ENCODE measurements at places on chromosomes 11 and 22.

DNA sequence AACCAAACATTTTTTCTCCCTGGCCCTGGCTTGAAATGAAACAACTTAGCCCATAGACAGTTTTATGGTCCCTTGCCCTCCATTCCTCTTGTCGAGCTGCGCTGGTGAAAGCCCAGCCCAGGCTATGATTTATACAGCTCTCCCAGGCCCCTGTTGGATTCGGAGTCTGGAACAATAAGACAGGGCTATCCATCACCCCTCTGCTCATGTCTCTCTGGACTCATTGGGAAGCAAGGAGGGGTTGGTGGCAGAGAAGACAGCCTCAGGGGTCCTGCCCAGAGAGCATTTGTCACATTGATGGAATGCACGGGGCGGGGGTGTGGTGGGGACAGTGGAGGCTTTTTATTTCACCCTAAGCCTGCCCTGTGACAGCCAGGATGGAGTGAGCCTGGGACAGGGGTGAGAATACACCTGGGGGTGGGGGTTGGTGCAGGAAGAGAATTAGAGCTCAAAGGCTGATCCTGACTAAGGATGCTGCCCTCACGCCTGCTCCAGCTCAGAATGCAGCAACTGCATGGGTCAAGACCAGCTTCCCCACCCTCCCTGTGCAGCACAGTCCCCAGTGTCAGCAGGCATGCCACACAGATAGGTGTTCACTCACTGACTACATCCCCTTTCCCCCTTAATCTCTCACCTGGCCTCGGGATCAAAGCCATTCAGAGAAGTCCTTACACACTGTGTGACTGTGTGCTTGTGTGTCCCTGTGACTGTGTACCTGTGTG, 10.0 kb upstream of the PKNOX2 start:
- no peak for DNase-seq

DNA sequence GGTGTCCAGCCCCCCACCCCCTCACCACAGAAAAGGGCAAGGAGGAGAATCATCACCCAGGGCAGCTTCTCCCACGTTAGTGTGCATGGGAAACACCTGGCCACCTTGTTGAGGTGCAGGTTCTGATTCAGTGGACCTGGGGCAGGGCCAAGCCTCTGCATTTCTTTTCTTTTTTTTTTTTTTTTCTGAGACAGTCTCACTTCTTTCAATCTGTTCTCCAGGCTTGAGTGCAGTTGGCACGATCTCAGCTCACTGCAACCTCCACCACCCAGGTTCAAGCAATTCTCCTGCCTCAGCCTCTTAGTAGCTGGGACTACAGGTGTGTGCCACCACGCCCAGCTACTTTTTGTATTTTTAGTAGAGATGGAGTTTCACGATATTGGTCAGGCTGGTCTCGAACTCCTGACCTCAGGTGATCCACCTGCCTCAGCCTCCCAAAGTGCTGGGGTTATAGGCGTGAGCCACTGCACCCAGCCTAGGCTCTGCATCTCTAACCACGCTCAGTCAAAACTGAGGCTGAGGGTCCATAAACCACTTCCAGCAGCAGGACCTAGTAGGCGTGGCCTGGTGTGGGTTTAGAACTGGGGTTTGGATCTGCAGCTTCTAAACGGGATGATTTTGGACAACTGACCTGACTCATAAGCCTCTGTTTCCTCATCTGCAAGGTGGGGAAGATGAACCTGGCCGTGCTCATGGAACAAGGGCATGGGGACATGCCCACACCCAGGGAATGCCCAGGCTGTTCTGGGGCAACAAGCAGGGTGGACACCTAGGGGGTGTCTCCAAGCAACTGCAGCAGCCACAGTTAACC, 734 bp downstream of the ZP1 start:
- no peak for DNase-seq

DNA sequence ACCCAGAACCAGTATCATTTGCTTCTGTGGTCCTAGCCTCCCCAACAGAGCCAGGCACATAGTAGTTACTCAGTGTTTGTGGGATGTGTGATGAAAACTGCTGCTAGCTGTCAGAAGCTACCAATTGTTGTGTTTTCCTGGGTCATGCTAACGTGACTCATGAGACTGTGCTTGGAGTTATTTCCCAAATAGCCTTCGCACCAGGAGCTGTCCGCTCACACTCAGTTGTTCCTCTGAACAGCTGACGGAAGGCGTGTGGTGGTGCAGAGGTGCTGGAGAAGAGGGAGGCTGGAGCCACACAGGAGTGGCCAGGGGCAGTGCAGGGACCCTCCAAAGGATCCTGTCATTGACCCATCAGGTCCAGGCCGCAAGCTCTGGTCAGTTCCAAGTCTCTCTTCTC, 53.9 kb upstream of the TBCEL start:
- no peak for DNase-seq

DNA sequence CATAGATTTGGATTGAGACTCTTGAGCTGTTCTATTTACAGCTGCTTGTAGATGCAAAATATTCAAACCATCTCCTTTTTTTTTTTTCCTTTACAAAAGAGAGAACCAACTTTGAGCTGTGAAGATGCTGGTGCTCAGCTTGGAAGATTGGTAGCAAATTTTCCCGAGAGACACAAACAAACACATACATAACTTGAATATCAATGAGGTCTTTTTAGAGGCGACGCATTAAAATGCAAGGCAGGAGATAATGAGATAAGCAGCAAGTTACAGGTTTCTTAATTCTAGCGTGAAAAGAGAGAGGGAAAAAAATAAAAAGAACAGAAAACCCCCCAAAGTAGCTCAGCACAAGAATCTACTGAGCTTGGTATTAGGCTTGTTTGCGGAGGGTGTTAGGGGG, 247.0 kb upstream of the SORL1-AS1 start:
- DNase-seq, result no peak

DNA sequence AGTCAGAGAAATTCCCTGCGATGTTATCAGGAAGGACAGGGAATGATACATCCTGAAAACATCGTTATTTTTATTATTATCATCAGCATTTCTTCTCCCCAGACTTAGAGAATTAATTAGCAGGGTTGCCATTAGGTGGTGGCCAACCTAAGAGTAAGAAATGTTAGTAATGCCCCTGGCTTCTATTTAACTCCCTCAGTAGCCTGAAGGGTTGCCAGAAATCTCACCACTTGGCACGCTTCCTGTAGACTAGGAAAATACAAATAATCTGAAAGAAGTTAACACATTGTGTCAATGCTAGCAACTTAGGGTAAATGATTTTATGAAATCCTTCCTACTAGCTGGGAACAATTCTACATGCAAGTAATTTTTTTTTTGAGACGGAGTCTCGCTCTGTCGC, 45.5 kb downstream of the ENDOD1 start:
- DNase-seq, result no peak

DNA sequence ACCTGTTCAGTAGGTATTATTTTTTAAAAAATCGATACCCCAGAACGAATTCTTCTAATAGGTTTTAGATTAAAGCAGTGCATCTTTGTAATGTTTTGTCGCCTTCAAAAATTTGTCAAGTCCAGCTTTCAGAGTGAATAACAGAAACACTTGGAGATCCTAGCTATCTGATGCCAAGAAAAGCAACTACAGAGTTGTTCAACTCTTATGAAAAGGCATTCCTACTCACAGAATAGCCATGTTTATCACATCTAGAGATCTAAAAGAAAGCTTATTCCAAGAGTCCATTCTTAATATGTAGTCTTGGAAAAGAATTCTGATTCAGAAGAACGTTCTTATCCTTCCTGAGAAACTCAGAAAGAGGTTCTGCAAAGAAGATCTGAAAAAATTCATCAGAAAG, 268.5 kb downstream of the TTC28 start:
- no peak for DNase-seq

- DNase-seq, result no peak
These were observed 731 bp downstream of the NTM start for GRCh38 chr11:131370901-131371790.

DNA sequence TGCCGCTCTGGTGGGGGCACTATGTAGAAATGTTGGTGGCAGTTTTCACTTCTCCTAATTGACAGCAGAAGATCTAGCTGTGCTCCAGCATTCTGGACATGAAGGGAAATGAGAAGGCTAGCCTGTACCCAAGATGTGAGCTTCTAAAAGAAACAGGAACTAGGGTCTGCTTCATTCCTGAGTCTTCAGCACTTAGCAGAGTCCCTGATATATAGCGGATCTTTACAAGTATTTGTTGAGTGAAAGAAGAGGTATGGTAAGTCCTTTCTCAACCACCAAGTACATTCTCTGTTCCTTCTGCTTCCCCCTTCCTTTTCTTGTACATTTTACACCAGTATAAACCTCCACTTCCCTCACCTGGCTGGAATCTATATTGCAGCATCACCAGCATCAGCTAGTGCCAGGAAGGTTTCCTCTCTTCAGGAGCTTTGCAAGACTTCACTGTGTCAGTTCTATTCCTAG, 408.3 kb upstream of the CADM1 start:
- peak; percentile 42 for DNase-seq

DNA sequence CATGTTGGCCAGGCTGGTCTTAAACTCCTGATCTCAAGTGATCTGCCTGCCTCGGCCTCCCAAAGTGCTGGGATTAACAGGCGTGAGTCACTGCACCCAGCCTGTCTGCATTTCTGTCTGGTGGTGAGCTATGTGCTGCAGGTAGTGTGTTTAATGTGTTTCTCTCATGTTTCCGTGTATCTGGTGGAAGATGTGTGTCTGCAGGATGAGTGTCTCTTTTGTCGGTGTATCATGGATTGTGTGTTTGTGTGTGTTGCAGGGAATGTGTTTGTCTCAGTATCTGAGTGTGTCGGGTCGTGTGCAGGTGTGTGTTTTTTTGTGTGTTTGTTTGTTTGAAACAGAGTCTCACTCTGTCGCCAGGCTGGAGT, 16.1 kb downstream of the SCARF2 start:
- no peak for DNase-seq

DNA sequence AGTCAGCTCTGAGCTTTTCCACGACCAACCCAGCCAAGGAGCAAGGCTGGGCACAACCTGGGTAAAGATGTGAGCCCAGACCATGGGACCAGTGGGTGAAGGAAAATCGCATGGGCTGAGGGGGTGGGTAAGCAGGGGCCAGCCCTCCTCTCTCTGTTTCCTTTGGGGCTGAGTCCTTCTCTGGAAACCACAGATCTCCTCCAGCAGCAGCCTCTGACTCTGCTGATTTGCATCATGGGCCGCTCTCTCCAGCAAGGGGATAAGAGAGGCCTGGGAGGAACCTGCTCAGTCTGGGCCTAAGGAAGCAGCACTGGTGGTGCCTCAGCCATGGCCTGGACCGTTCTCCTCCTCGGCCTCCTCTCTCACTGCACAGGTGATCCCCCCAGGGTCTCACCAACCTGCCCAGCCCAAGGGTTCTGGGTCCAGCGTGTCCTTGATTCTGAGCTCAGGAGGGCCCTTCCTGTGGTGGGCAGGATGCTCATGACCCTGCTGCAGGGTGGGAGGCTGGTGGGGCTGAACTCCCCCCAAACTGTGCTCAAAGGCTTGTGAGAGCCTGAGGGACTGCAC, 67.8 kb downstream of the GGTLC2 start:
- no peak for DNase-seq

- no peak for DNase-seq
These were observed 83.0 kb downstream of the INSC start for GRCh38 chr11:15197696-15198095.

- DNase-seq, result no peak
These were observed 13.0 kb downstream of the FBLN1 start for GRCh38 chr22:45515676-45516075.

GRCh38 chr22:39309881-39310714, 9.3 kb downstream of the RPL3 start:
- DNase-seq, result no peak

GRCh38 chr22:47724751-47725150, 962.3 kb downstream of the TBC1D22A start:
- DNase-seq, result no peak

GRCh38 chr22:19767427-19768341, 7.1 kb downstream of the TBX1 start:
- DNase-seq, result no peak

DNA sequence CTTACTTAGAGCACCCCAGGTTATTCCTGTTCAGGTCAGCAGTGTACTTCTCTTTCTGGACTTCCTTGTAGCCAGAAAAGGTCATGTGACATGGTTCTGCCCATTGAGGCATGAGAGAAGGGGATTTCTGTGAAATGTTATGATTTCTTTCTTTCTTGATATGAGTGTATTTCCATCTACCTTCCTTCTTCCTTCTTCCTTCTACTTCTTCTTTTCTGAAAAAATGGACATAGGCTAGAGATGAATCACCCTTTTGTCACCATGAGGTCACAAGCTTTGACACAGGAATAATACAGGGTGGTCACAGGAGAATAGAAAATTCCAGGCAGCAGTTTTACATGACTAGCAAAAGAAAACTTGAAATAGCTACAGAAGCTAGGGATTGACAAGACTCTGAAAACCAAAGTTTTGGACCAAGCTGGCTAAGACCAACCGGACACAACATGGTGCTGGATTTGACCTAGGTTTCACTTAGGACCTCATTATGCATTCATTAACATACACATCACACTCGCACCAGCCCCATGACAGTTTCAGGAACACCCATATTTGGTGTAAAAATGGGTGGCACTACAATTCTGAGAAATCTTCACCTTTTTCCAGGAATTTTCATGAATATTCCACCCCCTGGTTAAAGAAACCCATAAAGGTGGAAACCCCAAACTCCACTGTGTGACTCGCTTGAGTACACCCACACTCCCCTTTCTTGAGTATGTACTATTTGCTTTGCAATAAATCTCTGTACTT, 21.2 kb upstream of the MAP6 start:
- no peak for DNase-seq

Measured in DMS153 (cell line).